Activated CD8-positive, alpha-beta memory T cell treated with anti-CD3 and anti-CD28 coated beads, Interleukin-2, amount 10 ng/mL, durations not matched to agents 7 days and 5 days (primary cell): ENCODE measurements at places on chromosomes 3 and 15. TPM values are rescaled to one million over a fixed set of nuclear protein-coding genes. Genes with fewer than 3 reads are reported as not detected.

- DNase-seq = no peak
Measured at GRCh38 chr15:57782731-57783130, 76.2 kb downstream of the POLR2M start.

- no peak for DNase-seq
Measured at GRCh38 chr3:141465221-141465620, 21.6 kb upstream of the RASA2 start.

Gene GOLGA6L7
- total RNA-seq = not detected

Gene FOXL2
- total RNA-seq = 0.14 TPM

Gene LRRC2
- total RNA-seq = not detected

Gene APOD
- 9.3 TPM for total RNA-seq

- DNase-seq = no peak
Measured at GRCh38 chr3:78569804-78570203, 1198.0 kb downstream of the ROBO1 start.

Gene IFT122
- total RNA-seq = 15.6 TPM

Gene GCSAM
- 9.5 TPM for total RNA-seq

- DNase-seq = no peak
Measured at GRCh38 chr3:64186667-64187064, 38.6 kb downstream of the PRICKLE2 start.

- no peak for DNase-seq
Measured at GRCh38 chr3:117809186-117810081, 1099.9 kb downstream of the TUSC7 start.

GRCh38 chr3:37520907-37521341 is 340.8 kb upstream of the CTDSPL start:
- no peak for DNase-seq

Gene XYLB
- 6.9 TPM for total RNA-seq

Gene GAP43
- not detected for total RNA-seq

GRCh38 chr3:163957072-163957471 is 1121.2 kb downstream of the SI start:
- DNase-seq = no peak

- no peak for DNase-seq
Measured at GRCh38 chr3:168341956-168342936, 246.5 kb upstream of the GOLIM4 start.

Gene CAV3
- not detected for total RNA-seq

- no peak for DNase-seq
Measured at GRCh38 chr15:91872356-91873137, 19.0 kb downstream of the SLCO3A1 start.

DNA sequence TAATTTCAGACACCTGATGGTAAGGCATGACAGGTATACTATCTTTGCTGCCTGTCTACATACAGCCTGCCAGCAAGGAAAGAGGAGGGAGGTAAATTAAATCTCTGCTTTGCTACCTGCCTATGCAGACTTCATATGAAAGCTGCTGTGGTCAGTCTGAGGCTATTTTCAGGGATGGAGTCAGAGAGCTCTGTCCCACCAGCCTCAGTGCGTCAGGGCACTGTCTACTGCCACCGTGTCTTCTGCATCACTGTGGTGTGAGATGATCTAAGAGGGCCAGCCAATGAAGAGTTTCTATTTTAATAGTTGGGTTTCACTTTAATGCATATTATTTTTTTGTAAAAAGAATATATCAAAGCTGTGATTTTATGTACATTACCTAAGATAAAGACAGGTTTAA is 125.6 kb downstream of the CADPS start:
- DNase-seq = no peak

DNA sequence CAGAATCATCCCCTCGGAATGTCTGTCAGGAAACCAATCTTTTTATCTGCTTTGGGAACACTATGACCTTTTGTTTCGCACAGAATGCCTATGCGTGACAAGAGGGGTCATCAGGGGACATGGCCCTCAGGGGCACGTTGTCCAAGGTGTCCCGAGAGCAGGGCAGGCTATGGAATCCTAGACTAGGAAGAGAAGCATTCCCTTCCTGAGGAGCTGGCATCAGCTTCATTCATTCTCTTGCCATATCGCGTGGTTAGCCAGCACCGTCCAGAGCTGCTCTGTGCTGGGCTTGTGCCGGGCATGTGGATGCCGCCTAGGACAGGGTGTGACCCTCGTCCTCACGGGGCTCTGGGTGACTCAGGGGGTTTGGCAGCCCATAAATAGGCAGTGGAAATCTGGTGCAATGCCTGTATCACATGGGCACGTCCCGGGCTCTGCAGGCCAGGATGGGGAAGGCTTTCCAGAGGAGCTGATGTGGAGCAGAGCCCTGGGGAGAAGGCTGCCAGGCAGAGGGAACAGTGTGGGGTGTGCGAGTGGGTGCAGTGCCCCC is 117.8 kb downstream of the TMEM266 start:
- DNase-seq = no peak

DNA sequence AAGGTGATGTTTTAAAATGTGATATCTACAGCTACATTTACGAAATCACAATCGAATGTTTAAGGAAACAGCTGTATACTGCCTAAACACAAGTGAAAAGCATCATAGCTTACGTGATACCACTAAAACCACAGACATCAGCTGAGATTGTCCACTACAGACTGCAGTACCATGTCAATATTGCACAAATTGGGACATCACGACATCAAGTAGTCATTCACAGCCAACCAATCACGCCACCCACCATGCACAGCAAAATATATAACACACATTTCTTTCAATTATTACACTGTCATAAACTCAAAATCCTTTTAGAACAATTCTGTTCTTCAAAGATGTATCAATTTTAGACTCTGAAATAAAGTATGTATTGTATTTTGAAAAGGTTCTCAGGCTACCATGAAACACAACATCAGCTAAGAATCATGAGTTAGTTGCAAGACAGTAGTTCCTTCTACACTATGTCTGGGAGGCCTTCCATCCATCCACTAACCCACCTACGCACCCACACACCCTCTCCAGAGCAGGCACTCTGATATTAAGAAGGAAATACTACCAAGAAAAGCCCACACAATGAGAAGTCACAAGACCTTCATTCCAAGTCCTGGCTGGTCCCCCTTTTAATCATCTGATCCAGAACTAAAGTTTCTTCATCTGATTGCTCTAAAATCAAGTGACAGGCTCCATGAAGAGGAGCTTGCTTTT is 3.1 kb downstream of the DMXL2 start:
- no peak for DNase-seq

DNA sequence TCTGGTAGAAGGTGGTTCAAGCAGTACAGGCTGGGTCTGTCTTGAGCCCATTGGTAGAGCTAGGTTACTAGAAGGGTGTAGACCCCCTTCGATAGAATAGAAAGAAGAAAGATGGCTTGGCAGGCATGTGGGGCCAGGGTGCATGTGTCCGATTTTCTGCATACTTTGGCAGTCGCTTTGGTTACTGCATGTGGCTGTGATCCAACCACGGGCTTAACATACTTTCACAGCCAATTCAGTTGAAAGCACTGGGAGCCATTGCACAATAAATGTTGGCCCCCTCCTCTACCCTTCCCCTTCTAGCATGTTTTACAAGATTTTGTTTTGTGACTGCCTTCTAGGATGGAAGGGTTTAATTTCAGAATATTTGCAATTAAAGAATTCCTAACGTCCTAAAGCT is 7.2 kb downstream of the ARID3B start:
- DNase-seq = no peak

- DNase-seq = no peak
Measured at GRCh38 chr15:41291065-41291631, 41.2 kb downstream of the OIP5 start.

Gene WNT5A
- total RNA-seq = 0.16 TPM

DNA sequence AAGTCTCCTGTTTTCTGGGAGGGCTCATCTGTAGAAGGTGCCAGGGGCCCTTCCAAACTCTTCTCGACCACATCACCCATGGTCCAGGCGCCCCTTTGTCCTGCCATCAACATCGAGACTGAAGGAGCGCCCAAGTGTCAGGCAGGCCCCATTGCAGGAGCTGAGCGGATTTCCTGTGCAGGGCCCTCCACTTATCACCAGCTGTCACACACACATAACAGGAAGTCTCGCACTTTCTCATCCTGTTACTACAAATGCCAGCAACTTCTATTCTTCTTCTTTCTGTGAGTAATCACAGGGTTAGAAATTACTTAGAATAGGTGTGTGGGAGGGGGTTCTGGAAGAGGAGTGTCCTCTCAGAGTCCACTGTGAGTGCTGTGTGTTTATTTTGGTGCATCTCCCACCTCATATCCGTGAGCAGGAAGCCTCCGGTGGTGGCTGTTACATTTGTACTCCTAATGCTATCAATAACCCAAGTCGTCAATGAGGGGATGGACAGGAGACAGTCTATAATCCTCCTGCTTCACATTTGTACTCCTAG is at the start of gene KLHL6:
Gene KLHL6, minus strand, starts transcription at position 166 of the 541 bp plus-strand sequence. Its CDS starts 53 bp downstream, at position 113.
- peak; percentile 88 for DNase-seq

DNA sequence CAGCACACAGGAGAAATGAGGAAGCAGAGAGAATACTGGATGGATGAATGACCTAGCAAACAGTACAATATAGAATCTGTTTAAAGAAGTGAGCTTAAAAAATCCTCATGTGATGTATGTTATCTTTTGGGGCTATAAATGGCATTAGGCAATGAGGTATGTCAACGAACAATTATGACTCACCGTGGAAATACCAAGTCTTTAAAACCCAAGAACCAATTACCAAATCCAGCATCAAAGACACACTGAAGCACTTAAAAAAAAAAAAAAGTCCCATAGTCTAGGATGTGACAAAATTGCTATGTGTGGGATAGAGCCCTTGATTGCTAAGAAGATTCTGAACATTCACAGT is 36.3 kb upstream of the HERC1 start:
- DNase-seq = no peak

- DNase-seq = no peak
Measured at GRCh38 chr15:30030345-30030744, 52.4 kb upstream of the GOLGA8J start.

GRCh38 chr3:102135316-102135715 is 286.0 kb downstream of the NFKBIZ start:
- no peak for DNase-seq

DNA sequence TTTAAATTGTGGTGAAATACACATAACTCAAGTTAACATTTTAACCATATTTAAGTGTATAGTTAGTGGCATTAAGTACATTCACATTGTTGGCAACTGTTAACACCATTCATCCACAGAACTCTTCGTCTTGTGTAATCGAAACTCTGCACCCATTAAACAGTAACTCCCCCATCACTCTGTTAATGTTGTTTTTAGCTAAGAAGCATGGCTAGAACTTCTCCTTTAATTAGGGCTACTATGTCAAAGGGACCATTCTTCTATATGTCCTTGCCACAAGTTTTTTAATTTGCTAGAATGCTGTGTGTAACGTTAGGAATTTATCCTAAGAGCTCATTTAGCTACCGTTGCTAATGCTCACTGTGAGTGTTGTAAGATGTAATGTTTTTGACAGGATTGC is 60.6 kb downstream of the MAP2K5 start:
- no peak for DNase-seq

DNA sequence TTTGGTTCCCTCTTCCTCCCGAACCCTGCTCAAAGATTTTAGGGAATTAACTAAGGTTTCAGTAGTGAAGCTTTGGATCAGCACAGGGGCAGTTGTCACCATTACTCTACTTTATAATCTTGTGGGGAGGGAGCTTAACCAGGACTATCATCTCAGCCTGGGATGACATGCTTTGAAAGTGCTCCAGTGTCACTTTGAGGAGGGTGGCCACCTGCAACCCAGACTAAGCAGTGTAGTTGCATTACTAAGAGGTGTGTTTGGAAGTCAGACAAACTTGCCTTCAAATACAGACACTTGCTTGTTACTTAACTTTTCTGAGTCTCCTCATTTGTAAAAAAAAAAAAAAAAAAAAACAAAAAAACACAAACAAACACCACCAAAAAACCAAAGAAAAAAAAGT is 340.3 kb upstream of the TBL1XR1 start:
- no peak for DNase-seq

DNA sequence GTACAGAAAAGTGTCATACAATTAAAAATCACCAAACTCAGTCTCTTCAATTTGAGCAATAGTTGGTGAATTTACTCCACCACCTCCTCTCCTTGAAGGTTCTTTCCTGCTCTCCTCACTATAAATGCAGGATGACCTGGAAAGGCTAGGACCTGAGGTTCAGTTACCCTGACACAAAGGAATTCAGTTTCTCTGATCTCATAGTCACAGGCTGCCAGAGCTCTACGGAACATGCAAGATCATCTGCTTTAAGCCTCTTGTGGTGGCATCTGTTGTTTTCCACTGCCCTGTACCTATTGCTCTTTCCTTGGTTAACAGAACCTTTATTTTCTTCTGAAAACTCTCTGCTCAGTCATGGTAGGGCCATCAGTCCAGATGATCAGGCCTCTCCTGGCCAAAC is 4.9 kb upstream of the TP63 start:
- DNase-seq = no peak

GRCh38 chr3:10164546-10165393 is at the start of gene IRAK2:
Gene IRAK2 (plus strand): TSS chr3:10164919. CDS start chr3:10164955, 36 bp downstream.
- DNase-seq = peak; percentile 69

DNA sequence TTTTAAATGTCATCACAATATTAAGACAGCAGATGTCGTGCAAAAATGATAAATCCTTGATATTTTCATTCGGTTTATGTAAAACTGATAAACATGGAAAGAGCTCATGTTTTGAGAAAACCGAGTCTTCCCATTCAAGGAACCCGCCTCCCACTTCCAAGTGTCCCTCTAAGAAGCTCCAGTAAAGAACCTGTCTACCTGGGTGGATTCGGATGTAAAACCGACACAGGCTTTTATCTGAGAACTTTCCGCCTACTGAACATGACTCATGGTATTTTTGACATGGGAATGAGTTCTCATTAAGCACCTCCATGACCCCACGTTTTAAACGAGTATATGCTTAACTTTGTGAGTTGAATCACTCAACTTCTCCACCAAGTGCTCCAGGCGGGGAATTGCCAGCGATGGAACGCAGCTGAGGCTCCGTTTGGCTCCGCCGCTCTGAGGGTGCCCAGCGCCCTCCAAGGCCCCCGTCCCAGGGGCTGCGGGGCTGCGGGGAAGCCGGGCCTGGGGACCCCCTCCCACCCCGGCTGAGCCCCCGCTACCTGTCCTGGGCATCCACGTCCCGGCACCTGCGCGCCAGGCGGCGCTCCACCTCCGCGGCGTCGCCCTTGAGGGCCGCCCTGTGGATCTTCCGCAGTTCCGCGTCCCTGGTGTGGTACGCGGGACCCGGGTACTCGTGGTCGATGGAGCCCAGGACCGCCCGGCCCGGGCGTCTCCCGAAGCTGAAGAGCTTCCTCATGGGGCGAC is 119.9 kb downstream of the LMLN start:
- peak; percentile 42 for DNase-seq

DNA sequence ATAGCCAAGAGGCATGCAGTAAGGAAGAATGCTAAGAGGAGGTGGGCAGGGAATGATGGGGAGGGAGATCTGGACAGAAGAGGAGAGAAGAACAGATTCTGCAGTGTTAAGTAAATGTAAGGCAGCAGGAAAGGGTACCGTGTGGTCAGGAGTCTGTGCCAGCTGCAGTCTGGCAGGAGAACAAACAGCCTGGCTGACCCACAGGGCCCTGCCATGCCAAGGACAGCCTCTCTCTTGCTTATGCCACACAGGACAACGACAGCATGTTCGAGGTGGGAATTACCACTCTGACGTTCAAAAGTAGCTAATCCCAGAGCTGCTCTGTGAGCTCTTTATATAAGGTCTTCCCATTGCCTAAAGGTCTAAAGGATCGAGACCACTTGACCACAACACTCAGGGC is 31.3 kb downstream of the DAPK2 start:
- no peak for DNase-seq

Gene RPP25
- 7.5 TPM for total RNA-seq

Gene GALNT15
- not detected for total RNA-seq
